ENCODE measurements at places on chromosomes 5 and 9.

DNA sequence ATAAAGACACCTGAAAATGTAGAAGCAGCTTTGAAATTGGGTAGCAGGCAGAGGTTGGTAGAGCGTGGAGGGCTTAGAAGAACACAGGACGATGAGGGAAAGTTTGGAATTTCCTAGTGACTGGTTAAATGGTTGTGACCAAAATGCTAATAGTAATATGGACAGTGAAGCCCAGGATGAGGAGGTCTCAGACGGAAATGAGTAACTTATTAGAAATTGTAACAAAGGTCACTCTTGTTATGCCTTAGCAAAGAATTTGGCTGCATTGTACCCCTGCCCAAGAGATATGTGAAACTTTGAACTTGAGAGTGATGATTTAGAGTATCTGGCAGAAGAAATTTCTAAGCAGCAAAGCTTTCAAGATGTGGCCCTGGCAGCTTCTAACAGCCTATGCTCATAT, 382.5 kb downstream of the KCNN2 start:
- no peak for DNase-seq

DNA sequence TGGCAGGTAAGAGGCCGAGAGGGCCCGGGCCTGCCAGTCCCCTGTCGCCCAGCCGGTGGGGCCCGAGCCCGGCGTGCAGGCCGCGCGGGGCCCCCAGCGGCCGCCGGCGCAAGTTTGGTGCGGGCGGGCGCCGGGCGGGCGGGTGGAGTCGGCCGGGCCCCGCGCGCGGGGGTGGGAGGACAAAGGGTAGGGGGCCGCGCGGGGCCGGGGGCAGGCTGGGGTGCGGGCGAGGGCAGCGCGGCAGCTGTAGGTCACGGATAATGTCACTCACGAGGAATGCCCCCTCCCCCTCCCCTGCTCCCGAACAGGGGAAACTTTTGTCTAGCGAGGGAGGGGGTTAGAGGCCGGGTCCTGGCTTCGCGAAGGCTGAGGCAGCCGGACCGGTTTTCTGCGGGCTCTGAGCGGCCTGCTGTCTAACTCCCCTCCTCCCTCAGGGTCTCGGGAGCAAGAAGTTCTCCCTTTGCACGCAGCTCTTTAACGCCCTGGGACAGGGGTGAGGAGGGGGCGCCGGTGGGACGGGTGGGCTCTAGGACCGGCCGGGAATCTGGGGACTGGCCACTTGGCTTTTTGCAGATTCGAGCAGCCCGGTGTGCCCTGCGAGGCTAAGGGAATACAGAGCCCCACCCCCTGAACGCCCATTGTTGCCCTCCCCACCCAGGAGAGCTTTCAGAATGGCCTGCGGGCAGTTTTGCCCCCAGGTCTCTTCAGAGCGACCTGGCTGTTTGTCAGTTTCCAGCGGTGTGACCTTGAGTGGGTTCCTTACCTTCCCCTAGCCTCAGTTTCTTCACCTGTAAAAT, 21.3 kb upstream of the NDST1 start:
- peak; percentile 48 for DNase-seq

- DNase-seq, result no peak
Measured at GRCh38 chr5:37029436-37029835, 152.9 kb downstream of the NIPBL start.

GRCh38 chr9:134057751-134058701, 9.8 kb downstream of the BRD3 start:
- no peak for DNase-seq

- DNase-seq, result no peak
Measured at GRCh38 chr9:102456562-102456961, 538.6 kb upstream of the CYLC2 start.

DNA sequence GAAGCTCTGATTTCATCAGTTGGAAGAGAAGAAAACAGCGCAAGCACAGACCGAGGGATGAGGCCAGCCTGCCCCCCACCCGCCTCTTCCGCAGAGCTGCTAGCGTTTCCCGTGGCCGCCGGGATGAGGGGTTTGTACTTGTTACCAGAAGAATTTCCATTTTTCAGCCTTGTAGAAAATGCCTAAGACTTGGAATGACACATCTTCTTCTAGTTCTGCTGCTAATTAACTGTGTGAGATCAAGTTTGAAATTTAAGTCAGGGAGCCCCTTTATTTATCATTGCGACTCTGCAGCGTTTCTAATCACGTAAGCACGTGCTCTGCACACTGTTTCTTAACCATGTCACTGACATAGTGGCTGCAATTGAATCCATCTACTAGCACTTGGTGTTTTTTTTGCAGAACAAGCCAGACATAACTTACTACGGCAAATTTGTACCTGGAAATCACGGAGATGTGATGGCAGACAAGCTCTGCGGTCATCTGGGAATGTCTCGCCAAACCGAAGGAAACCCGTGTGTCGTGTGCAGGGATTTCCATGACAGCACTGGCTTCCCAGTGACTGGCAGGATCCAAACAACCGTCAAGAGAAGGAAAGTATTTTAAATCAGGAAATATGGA, 41.8 kb upstream of the ROR2 start:
- DNase-seq, result no peak

DNA sequence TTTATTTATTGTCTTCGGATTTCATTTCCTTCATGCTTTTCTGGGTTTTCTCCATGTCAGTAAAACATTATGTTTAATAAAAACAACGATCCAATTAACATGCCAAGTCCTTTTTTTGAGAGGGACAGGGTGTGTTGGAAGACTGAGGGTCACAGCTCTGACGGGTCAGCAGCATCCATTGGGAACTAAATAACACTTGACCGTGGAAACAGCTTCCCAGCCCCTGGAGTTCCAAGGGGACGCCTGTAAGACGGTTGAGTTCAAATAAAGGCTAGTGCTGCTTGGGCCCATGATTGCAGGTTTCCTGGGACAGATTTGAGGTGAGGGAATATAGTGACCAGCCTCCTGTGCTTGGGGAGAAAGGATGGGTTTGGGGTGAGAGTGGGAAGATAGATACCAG, 30.4 kb upstream of the NEURL1B start:
- no peak for DNase-seq

DNA sequence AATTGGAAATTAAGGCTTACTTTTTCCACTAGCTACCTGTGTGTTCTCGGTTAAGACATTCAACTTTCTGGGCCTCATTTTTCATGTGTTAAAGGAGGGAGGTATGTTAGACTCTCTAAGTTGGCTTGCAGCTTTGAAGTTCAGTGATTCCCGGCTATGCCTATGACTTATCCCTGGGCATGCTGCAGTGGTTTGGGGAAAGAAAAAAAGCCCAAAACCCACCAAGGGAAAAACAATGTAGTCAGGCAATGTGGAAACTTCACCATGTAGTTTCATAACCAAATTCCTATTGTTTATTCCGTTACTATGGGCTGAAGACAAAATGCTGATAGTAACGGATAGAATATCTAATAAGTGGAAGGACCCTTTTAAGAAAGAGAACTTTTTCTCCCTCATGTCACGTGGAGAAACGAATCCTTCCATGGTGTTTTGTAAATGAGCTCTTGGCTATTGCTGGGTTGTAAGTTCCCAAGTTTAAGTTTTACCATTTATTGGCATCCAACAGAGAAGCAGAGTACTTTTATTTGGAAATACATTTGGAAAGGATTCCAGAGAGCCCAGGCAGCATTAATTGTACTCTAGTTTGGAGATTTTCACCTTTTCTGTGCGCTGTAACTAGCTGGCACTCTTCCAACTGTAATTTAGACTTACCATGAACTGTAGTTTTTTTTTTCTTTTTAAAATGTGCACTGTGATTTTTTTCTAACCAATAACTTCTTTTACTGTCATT, 84.9 kb upstream of the MPDZ start:
- DNase-seq, result no peak

DNA sequence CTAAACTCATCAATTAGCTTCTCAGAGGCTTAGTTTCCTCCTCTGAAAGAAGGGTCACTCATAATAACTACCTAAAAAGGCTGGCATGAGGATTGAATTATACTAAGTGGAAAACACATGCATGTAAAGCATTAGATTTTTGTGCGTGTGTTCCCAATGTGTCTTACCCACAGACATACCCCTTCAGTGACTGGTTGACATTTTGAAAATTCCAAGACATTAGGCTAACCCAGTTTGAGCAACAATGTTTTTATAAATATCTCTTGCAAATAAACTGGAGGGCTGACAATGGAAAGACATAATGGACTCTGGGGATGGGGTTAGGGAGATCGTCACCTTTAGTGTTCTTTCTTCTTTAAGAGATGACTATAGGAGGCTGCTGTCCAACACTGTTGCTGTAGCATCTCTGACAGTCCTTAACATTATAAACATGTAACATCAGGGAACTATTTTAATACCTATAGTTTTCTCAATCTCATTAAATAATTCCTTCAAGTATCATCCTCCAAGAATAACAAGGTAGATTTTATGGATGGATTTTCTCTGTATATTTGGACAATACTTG, 24.3 kb downstream of the HMHB1 start:
- no peak for DNase-seq

DNA sequence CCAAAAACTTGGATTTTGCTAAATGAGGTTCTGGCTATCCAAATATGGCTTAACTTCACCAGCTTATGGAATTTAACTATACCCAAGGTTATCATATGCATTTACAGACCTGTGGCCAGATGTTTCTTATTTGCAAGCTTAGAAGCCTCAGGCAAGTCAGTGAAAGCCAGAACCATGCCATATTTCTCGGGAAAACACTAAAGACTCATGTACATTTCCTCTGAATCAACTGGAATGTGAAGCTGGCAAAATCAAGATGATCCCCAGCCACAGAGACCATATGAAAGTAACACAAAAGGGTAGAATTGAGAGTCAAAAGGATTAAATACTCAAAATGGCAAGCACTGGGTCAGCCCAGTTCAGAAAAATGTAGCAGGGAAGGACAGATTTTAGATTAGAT, 76.4 kb upstream of the SLC1A1 start:
- no peak for DNase-seq

DNA sequence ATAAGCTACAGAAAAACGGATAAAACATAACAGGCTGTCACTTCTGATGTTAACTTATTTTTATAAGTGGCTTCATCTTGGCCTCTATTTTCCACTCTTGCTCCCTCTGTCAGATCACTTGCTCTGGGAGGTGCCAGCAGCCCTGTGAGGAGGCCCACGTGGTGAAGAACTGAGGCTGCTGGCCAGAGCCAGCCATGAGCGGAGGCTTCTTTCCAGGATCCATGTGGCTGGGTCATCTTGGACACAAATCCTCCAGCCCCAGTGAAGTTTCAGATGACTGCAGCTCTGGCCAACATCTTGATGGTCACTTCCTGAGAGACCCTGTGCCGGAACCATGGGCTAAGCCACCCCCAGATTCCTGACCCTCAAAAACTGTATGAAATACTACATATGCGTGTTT, 7.5 kb upstream of the CMBL start:
- no peak for DNase-seq

DNA sequence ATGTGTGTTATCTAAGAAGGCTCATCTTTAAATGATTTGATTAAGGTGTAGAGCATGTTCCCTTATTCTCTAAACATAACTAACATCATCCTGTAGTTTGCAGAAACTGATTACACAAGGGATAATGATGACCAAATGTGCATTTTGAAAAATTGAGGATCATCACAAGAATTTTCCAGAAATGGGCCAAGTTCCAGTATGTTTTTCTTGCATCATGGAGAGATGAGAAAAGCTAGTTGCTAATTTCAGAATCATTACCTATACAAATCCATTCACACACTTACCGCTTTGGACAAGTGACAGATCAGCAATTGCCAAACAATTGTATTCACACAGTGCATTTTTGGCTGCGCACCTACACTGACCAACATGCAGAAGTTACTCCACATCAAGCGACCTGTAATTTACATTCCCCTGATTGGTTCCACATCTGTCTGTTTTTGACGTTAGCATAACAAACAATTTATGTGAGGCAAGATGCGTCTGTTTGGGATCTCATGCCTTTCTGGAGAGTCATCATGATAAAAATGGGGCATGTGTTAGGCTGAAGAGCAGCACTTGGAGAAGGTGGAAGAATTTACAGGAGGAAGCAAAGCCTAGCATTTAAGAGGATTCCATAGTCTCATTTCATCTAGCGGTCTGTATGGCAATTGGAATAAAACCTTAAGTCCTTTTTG, 2.8 kb upstream of the BNC2 start:
- DNase-seq, result no peak

DNA sequence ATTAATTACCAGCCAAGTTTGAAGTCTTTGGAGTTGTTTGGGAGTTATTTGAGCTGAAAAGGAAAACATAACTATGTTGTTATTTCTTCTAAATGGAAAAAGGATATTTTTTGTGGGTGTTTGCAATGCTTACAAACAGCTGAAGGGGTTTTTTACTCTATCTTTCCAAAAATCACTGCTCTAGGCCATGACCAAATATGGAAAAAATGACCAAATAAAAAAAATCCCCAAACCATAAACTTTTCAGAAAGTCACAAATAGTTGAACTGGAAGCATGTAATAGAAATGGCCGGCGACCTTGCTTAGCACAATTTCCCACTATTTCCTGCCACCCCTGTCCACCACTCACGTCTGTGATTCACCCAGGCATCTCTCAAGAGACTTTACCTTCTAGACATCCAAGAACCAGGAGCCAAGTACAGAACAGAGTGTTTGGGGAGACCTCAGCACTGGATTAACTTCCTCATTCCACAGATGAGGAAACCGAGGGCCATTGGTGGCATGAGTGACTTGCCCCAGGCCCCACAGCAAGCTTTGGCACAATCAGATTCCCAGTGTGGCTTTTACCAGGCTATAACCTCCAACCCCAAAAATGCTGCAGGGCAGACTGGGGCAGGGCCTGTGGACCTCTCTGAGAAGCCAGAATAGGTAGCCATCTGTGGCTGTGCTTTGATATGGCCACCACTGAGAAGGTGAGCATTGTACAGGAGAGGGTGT, 84.5 kb downstream of the NRG2 start:
- DNase-seq, result no peak

DNA sequence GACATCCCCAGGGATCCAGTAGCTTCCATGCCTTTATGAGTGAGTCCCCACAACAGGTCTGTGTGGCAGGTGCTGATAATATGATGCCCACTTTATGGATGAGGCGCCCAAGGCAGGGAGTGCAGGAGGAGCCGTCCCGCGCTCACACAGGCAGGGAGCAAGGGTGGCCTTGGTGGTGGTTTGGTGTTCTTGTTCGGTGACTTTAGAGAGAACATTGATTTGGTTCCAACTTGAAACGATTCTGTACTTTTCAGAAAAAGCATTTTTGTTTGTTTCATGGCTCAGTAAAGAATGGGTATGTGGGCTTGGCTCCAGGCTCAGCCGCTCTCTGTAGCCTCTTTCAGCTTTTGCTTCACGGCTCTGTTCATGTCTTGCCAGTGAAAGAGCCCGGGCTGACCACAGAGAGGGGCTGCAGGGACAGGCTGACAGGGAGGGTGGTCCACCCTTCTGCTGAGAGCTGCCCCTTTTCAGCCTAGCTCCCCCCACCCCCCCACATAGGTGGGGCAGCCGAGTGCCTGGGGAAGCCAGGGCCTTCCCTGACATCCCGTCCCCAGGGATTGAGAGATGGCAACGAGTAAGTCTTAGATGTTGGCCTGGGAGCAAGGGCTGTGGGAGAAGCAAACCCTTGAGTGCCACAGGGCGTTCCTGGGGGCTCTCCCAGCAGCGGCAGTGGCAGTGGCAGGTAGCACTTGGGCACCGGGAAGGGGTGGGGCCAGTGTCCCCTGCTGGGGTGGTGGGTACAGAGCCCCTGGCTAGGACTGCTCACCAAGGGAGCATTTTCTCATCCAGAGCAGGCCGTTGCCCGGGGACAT, 28.0 kb downstream of the NCS1 start:
- DNase-seq, result no peak
